Thyroid gland (tissue), 4 donors: ENCODE measurements at places on chromosomes 1 and 21.
A peak's percentile ranks its signal among the peaks of the same experiment; 100 is the strongest.

- no peaks in the 10 kb centered on the region for H3K4me1 ChIP-seq
- no peaks in the 10 kb centered on the region for H3K27me3 ChIP-seq
- no peak overlapping the region for H3K27ac ChIP-seq
- no peak overlapping the region for H3K4me3 ChIP-seq
- DNase-seq, result no peak
Observed at GRCh38 chr1:184739796-184740195, 14.9 kb downstream of the EDEM3 start.

DNA sequence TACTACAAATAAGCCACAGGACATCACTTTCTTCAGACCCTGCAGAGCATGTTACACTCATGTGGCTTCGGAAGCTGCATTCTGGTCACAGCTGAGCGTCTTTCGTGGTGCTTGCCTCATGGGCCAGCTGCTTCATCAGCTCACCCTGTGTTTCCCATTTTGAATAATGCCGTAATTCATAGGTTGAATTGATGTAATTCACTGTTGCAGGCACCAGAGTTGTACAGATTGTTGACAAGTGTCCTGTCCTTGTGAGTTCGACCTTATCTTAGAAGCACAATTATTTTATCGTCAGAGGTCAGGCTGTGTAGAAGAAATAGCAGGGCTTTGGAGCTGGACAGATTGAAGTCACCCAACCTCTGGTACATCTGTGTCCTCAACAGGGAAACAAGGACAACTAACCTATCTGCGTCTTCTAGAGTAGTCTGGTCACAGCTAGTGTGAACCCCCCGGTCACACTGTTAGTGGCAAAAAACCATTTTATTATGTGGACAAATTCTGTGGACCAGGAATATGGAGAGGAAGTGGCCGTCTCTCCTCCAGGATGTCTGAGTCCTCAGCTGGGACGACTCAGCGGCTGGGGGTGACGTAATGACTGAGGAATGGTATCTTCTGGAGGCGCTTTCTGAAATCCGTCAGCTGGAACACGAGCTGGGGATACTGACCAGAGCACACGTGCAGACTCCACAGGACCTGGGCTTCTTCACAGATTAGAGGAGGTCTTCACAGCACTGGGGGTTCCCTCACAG lies 17.8 kb downstream of the PKNOX1 start:
- no peak overlapping the region for H3K4me3 ChIP-seq
- H3K27me3 ChIP-seq, result no peaks in the 10 kb centered on the region
- H3K4me1 ChIP-seq, result peaks cover 6% of the 10 kb centered on the region
- DNase-seq, result peak; percentile 46
- no peaks in the 10 kb centered on the region for H3K36me3 ChIP-seq
- H3K27ac ChIP-seq, result no peak overlapping the region

DNA sequence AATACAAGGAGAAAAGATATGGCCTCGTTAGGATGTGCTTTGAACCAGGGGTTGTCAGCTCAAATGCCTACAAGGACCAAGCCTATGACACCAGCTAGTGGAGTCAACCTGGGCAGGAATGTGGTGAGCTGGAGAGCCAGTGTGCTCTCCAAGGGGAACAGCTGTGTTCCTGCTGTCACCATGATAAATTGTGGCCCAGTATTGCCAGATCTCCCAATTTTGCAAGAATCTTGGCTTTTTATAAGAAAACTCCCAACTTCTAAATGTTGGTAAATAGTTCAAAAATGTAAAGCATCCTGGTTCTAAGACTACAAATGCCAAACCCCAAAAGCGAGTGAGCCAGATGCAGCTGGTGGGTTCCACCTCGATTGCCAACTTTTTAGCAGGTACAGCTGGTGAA lies 391.1 kb downstream of the PLPP3 start:
- no peak overlapping the region for H3K27ac ChIP-seq
- peaks cover 13% of the 10 kb centered on the region for H3K4me1 ChIP-seq
- no peaks in the 10 kb centered on the region for H3K36me3 ChIP-seq
- DNase-seq, result no peak

- H3K27me3 ChIP-seq, result no peaks in the 10 kb centered on the region
- no peak for DNase-seq
- no peaks in the 10 kb centered on the region for H3K36me3 ChIP-seq
Observed at GRCh38 chr1:216045400-216045799, 377.8 kb downstream of the USH2A start.

- H3K27me3 ChIP-seq, result no peaks in the 10 kb centered on the region
- no peak overlapping the region for H3K27ac ChIP-seq
- no peak for DNase-seq
- H3K36me3 ChIP-seq, result no peaks in the 10 kb centered on the region
- H3K4me3 ChIP-seq, result no peak overlapping the region
- no peaks in the 10 kb centered on the region for H3K4me1 ChIP-seq
Observed at GRCh38 chr21:37770461-37770860, 145.8 kb downstream of the KCNJ6 start.

DNA sequence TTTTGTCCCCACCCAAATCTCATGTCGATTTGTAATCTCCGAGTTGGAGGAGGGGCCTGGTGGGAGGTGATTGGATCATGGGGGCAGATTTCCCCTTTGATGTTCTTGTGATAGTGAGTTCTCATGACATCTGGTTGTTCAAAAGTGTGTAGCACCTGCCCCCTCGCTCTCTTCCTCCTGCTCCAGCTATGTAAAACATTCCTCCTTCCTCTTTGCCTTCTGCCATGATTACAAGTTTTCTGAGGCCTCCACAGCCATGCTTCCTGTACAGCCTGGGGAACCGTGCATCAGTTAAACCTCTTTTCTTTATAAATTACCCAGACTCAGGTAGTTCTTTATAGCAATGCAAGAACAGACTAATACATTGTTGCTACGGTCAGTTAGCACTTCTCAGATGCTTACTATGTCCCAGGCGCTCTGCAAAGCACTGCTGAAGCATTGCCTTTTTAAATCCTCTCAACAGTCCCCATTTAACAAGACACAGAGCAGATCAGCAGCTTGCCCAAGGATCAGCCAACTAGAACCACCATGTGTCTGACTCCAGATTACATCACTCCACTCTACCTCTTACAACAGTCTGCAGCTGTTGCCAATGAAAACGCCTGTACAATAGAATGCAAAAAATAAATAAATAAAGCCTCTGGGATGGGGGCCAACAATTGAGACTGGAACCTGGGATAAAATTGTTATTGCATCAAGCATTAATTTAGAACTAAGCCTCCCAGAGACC lies 52.4 kb upstream of the USP1 start:
- H3K27me3 ChIP-seq, result no peaks in the 10 kb centered on the region
- H3K4me3 ChIP-seq, result no peak overlapping the region
- no peak overlapping the region for H3K27ac ChIP-seq
- DNase-seq, result peak; percentile 64

DNA sequence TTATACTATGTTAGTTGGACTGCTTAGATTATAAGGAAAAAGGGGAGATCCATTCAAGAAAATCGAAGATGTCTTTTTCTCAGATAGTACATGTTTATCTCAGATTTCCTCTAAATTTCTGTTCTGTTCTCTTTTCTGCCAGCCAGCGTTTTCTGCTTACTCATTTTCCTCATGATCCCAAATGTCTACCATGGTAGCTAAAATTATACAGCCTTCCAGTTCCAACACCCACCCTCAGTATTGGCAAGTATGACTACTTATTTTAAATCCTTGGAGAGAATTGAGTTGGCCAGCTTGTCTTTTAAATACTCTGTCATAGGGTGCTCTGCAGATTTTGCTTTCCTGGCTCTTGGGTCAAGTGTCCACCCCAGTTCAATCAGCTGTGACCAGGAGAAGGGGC lies 95.7 kb upstream of the PLXNA2 start:
- no peaks in the 10 kb centered on the region for H3K4me1 ChIP-seq
- DNase-seq, result no peak
- no peak overlapping the region for H3K27ac ChIP-seq
- H3K27me3 ChIP-seq, result no peaks in the 10 kb centered on the region

GRCh38 chr1:109775398-109775797 lies 11.7 kb upstream of the EPS8L3 start:
- no peaks in the 10 kb centered on the region for H3K27me3 ChIP-seq
- DNase-seq, result no peak
- no peak overlapping the region for H3K27ac ChIP-seq
- H3K36me3 ChIP-seq, result no peaks in the 10 kb centered on the region
- H3K4me3 ChIP-seq, result no peak overlapping the region

- H3K4me3 ChIP-seq, result no peak overlapping the region
- no peaks in the 10 kb centered on the region for H3K27me3 ChIP-seq
- no peaks in the 10 kb centered on the region for H3K36me3 ChIP-seq
- H3K4me1 ChIP-seq, result peaks cover 6% of the 10 kb centered on the region
- DNase-seq, result no peak
Observed at GRCh38 chr21:42468491-42469131, 27.4 kb downstream of the RSPH1 start.

DNA sequence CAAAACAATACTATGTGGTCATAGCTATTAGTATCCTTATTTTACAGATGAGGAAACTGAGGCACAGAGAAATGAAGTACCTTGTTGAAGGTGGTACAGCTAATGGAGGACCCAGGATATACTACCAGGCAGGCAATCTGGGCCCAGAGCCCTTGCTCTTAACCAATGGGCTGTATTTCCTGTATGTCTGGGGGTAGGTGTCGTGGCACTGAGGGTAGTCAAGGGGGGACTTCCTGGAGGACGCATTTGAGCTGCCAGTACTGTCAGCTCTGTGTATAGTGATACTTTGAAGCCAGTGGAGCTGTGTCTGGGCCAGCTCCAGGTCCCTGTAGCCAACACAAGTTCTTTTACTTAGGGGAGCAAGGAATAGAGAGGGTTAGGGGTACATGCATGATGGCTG lies 34.9 kb downstream of the FAM151A start:
- H3K27me3 ChIP-seq, result no peaks in the 10 kb centered on the region
- H3K36me3 ChIP-seq, result no peaks in the 10 kb centered on the region
- DNase-seq, result no peak
- no peak overlapping the region for H3K27ac ChIP-seq
- H3K4me1 ChIP-seq, result peaks cover under 1% of the 10 kb centered on the region

DNA sequence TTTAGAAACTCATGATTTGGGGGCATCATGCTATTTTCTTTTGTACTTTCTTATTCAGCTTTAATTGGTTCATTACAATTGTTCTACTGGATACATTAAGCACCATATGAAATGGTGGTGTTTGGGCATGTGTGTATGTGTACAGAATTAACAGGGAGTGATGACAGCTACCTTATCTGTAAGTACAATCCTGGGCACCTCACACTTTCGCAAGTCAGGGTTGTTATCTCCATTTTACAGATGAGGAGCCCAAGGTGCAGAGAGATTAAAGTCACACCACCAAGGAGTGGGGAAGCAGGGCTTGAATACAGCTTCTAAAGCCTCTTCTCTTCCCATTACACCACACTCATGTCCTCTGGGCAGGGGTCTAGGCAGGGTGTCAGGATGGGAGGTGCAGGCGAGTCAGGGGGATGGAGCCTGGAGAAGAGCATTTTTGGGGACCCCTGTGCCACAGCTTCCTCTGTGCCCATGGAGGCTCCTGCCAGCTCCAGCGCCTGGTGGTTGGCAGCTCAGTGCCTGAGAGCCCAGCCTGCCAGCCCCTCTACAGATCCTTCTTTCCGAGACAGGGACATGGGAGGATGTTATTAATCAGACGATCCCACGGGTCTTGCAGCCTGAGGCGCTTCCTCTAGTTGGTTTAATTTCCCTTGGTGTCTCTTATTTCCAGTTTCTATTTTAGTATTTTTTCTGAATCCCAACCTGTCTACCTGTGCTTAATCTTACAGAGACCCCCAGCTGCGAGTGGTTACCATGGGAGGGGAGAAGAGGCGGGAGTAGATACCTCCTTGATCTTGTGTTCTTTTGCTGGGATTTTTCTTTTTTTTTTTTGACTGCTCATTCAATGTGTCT lies 126.2 kb upstream of the CD34 start:
- H3K27me3 ChIP-seq, result no peaks in the 10 kb centered on the region
- H3K4me1 ChIP-seq, result peaks cover 9% of the 10 kb centered on the region
- peaks cover 14% of the 10 kb centered on the region for H3K36me3 ChIP-seq

DNA sequence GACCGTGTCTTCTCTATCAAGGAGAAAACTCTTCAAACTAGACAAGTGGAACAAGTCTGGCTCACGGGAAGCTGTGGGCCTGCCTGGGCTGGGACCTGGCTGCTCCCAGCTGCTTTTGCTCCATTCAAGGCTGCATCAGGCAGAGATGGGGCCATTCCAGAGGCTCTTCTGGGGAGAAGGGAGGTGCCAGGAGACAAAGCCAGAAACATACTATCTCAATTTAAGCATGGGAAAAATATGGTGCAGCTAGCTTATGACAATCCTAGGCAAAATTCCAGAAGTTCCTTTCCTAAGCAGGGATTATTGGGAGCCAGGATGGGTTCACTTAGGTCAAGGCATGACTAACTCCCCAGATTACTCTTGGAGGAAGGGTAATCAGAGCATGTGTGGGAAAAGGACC lies 90.8 kb upstream of the SLC2A1 start:
- no peaks in the 10 kb centered on the region for H3K4me1 ChIP-seq
- no peaks in the 10 kb centered on the region for H3K27me3 ChIP-seq
- no peak overlapping the region for H3K27ac ChIP-seq

GRCh38 chr1:160739098-160739511 lies at the start of gene SLAMF7:
TSS of gene SLAMF7 (plus strand) at chr1:160739247. CDS start at chr1:160739302, 55 bp downstream.
- H3K27ac ChIP-seq, result no peak within 1 kb of the TSS
- H3K4me3 ChIP-seq, result no peak within 1 kb of the TSS
- H3K4me1 ChIP-seq, result no peaks in the 10 kb centered on the region
- H3K27me3 ChIP-seq, result no peaks in the 10 kb centered on the region
- DNase-seq, result no peak

DNA sequence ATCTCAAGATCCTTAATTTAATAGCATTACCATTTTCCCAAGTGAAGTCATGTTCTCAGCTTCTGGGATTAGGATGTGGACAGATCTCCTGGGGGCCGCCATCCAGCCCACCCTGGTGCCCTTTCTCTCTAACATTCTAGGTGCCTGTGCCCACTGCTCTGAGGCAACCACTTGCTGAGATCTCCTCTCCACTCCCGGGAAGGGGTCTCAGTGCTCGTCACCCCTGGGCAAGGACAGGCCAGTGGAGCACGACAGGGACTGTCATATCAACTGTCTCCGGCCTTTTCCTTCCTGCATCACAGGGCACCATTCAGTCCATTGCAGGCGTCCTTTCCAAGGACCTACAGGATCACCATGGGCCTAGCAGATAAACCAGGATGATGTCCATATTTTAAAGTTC lies 304.8 kb downstream of the AJAP1 start:
- H3K27me3 ChIP-seq, result no peaks in the 10 kb centered on the region
- no peak overlapping the region for H3K4me3 ChIP-seq
- no peak for DNase-seq
- H3K27ac ChIP-seq, result no peak overlapping the region
- H3K4me1 ChIP-seq, result no peaks in the 10 kb centered on the region

DNA sequence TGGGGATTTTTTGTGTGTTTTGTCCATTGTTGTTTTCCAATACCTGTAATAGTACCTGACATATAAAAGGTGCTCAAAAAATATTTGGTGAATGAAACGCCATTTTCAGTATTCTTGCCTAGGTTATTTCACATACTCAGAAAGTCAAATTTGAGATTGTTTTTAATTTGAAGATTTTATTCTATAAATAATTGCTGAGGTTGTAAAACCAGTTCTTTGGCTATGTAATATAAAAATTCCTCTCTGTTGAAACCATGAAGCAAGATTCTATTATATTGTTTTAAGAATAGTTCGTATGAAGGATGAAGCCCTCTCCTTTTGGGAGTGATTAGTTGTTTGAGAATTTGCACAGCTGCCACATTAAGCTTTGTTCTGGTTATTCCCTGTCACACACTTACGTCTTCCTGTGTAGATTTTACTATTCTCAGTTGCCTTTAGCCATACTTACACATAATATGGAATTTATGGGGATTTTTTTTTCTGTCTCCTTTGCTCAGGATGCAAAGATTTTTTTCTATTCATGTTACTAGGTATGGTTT lies 60.2 kb upstream of the MPC2 start:
- H3K36me3 ChIP-seq, result peaks cover 6% of the 10 kb centered on the region
- no peaks in the 10 kb centered on the region for H3K27me3 ChIP-seq
- peaks cover 3% of the 10 kb centered on the region for H3K4me1 ChIP-seq
- no peak overlapping the region for H3K4me3 ChIP-seq
- DNase-seq, result no peak
